Foreskin fibroblast (primary cell): ENCODE measurements at places on chromosomes 7 and 10.

GRCh38 chr7:73830681-73831583 lies at the start of gene CLDN4:
TSS of gene CLDN4 (plus strand) at chr7:73830996. CDS start at chr7:73831202, 206 bp downstream.
- no peak for DNase-seq

GRCh38 chr10:62250594-62251198 lies 17.9 kb downstream of the RTKN2 start:
- peak; percentile 79 for DNase-seq

GRCh38 chr10:52221923-52222322 lies 92.2 kb upstream of the DKK1 start:
- DNase-seq = no peak

DNA sequence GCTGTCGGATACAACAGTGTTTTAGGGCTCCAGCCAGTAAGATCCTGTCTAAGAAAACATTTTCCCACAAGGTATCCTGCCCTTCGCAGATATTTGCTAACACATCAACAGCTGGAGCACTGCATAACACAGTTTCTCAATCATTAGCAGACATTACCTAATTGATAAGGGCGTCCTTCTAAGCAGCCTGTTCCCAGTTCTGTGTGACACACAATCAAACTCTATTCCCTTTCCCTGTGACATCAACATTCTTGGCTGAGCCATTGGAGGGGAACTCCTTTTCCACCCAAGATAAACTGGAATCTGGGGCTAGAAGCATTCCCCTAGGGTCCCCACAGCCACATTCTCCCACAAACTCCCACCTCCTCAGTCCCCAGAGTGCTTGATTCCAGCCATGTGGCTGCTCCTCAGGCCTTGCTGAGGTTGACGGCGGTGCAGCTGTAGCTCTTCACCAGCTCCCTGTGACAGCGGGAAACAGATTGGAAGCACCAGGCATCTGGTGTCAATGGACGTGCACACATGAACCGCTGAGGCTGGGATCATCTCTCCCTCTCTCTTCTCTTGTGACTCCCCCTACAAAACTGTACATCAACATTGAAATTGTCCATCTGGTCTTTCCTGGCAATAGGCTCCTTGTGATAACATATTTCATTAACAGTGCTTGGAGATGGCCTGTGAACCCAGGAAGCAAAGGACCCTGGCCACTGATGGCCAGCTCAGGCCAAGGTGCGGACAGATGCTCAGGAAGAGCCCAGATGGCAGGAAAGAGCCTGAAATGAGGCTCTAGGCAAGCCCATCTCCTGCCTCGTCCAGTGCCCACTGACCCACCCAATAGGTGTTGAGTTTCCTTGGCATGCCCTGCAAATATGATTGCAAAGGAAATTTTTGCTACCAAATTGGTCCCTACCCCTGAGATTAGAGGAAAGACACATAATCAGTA lies 131.1 kb upstream of the TBX20 start:
- DNase-seq = no peak

- DNase-seq = no peak
Observed at GRCh38 chr7:108454674-108455550, 1.3 kb downstream of the NRCAM start.

GRCh38 chr7:37007691-37008090 lies 283.4 kb upstream of the AOAH start:
- DNase-seq = no peak

DNA sequence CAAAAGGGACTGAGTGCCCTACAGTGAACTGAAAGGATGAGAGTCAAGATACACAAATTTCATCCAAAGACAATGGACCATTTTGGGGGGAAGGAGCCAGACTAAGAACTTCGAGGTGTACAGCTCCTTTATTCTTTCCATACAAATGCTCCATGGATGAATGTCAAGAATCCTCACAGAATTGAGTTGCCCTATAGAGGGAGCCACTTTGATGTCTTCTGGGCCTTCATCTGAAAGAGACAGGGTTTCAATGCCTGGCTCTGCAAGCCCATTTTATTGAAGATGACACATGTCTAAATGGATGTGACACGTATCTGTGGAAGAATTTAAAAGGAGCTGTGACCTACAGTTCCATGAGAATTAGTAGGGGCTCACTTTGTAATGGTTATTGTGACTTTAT lies 32.0 kb upstream of the NRG3 start:
- no peak for DNase-seq

GRCh38 chr10:44465401-44466115 lies 80.7 kb upstream of the CXCL12 start:
- no peak for DNase-seq

GRCh38 chr10:132133005-132133404 lies 53.7 kb upstream of the DPYSL4 start:
- no peak for DNase-seq
